ENCODE measurements at places on chromosomes 12 and 14.

DNA sequence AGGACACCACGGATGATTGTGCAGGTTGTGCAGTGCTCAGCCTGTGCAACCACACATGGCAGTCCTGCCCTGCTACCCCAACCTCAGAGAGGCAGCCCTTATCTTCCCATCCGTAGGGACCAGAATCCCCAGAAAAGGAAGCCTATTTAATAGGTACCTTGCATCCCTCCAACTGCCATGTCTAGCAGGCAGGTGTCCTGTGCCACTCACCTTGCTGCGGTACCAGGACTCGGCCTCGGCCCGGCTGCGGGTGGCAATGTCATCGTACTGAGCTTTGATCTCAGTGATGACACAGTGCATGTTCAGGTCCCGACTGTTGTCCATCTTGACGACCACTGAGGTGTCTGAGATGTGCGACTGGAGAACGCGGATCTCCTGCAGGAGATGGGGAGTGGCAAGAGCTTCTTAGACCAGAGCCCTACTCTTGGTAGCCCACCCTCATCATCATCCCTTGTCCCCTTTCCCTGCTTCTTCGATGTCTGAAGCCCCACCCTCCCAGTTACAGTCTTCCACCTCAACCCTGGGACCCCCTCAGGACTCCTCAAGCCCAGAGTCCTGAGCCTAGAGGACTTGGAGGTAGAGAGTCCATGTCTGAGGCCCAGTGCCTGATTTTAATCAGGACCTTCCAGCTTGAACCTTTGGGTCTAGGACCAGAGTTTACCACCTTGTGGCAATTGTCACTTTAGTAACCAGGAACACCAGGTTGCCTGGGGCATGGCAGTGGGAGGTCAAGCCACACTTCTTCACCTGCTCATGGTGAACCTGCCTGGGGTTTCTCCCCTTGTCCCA lies 20.5 kb downstream of the KRT7 start:
- peaks cover 48% of the 10 kb centered on the region for H3K36me3 ChIP-seq
- DNase-seq = no peak
- H3K27me3 ChIP-seq = peaks cover 22% of the 10 kb centered on the region
- H3K4me1 ChIP-seq = peaks cover 57% of the 10 kb centered on the region
- H3K27ac ChIP-seq = peak overlapping the region; percentile 67

DNA sequence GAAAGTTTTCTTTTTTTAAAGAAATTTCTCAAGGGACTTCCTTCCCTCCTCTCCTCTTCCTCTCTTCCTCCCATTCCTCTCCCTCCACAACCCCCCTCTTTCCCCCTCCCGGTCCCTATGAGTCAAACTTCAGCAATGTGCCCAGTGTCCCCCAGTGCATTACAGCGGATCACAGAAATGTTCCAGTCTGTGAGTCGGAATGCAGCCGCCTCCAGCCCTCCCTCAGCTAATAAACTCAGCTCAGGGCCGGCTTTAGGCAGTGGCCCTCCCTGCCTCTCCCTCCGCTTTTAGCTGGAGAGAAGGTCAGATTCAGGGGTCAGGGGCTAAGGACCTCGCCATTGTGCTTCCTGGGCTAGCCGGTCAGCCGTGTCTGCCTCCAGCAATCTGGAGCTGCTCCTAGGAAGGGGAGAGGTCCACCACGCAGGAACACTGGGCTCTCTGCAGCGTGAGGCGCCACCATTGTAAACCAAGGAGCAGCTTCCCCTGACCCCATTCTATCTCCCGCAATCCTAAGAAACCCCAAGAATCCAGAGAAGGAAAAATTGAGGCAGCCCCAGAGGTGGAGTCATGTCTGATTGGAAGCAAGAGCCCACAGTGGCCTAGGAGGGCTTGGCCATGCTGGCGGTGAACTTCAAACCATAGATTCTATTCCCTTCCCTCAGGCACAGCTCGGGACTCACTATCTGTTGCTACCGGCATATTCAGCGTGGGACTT lies 1.1 kb upstream of the HDAC7 start:
- H3K4me1 ChIP-seq = peaks cover 80% of the 10 kb centered on the region
- no peak for DNase-seq
- peak overlapping the region; percentile 96 for H3K4me3 ChIP-seq
- H3K27ac ChIP-seq = peak overlapping the region; percentile 98
- peaks cover 43% of the 10 kb centered on the region for H3K36me3 ChIP-seq

GRCh38 chr14:22850944-22851764 lies 14.8 kb downstream of the MMP14 start:
- H3K4me1 ChIP-seq = peaks cover 34% of the 10 kb centered on the region
- H3K4me3 ChIP-seq = no peak overlapping the region
- H3K27ac ChIP-seq = peak overlapping the region; percentile 58
- peak; percentile 18 for DNase-seq
- H3K27me3 ChIP-seq = peaks cover 7% of the 10 kb centered on the region

DNA sequence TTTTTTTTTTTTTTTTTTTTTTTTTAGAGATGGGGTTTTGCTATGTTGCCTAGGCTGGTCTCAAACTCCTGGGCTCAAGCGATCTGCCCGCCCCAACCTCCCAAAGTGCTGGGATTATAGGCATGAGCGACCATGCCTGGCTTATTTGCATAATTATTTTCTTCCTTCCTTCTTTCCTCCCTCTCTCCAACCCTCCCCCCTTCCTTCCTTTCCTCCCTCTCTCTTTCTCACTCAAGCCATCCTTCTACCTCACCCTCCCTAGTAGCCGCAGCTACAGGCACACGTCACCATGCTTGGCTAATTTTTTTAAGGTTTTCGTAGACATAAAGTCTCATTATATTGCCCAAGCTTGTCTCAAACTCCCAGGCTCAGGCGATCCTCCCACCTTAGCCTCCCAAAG lies 83.8 kb downstream of the PEBP1 start:
- H3K4me3 ChIP-seq = no peak overlapping the region
- H3K27ac ChIP-seq = no peak overlapping the region
- no peaks in the 10 kb centered on the region for H3K4me1 ChIP-seq
- H3K27me3 ChIP-seq = no peaks in the 10 kb centered on the region
- DNase-seq = no peak
- peaks cover 6% of the 10 kb centered on the region for H3K36me3 ChIP-seq

- H3K27ac ChIP-seq = no peak overlapping the region
- peaks cover 5% of the 10 kb centered on the region for H3K4me1 ChIP-seq
- H3K4me3 ChIP-seq = no peak overlapping the region
- DNase-seq = no peak
- no peaks in the 10 kb centered on the region for H3K36me3 ChIP-seq
Observed at GRCh38 chr14:100321473-100322137, 1.5 kb upstream of the SLC25A47 start.

GRCh38 chr12:54526812-54527630 lies 22.4 kb upstream of the PDE1B start:
- H3K4me3 ChIP-seq = no peak overlapping the region
- peaks cover 10% of the 10 kb centered on the region for H3K4me1 ChIP-seq
- no peak for DNase-seq
- H3K27me3 ChIP-seq = no peaks in the 10 kb centered on the region

GRCh38 chr12:41073633-41074472 lies 114.3 kb upstream of the PDZRN4 start:
- no peaks in the 10 kb centered on the region for H3K27me3 ChIP-seq
- no peak for DNase-seq
- no peaks in the 10 kb centered on the region for H3K4me1 ChIP-seq
- H3K27ac ChIP-seq = no peak overlapping the region
- no peaks in the 10 kb centered on the region for H3K36me3 ChIP-seq

DNA sequence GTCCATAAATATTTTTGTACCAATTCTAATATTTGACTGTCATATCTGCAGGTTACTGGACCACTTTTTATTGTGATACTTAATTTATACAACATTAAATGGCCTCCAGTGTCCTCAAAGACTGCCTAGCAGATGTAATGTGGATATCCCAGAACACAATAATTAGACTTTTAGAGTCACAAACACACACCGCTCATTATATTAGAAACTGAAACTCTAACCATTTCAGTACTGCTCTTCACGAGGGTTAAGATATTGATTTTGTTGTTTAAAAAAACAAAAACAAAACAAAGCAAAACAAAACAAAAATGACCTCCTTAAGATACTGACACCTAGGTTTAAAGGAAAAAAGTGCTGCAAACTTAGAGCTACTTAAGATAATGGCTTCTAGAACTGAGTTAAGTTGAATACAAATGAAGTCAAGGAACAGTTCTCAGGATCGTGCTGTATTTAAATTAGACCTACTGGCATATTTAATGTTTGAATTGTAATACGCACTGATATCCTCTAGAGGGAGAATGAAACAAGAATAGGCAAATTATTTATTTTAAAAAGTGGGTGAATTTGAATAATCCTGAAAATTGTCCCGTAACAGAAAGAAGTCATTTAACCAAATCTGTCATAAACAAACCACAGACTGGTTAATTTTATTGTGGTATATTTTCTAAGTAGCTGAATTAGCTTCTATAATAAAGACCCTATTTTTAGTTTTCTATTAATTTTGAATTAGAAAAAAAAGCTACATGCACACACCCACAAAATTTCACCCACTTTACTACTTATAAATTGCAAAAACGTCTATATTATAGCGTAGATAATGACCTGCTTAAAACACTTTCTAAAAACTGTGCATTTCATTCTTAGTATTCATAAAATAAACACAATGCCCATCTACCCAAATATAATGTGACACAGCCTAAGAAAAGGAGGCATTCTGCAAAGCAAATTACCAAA lies 395.2 kb upstream of the DCN start:
- DNase-seq = no peak
- no peaks in the 10 kb centered on the region for H3K36me3 ChIP-seq
- H3K4me3 ChIP-seq = peak overlapping the region; percentile 62
- H3K27me3 ChIP-seq = peaks cover 15% of the 10 kb centered on the region

GRCh38 chr12:11877102-11877826 lies 193.5 kb upstream of the BCL2L14 start:
- H3K27ac ChIP-seq = peak overlapping the region; percentile 78
- peaks cover 68% of the 10 kb centered on the region for H3K4me1 ChIP-seq
- peaks cover 54% of the 10 kb centered on the region for H3K36me3 ChIP-seq
- no peak for DNase-seq
- H3K27me3 ChIP-seq = no peaks in the 10 kb centered on the region

DNA sequence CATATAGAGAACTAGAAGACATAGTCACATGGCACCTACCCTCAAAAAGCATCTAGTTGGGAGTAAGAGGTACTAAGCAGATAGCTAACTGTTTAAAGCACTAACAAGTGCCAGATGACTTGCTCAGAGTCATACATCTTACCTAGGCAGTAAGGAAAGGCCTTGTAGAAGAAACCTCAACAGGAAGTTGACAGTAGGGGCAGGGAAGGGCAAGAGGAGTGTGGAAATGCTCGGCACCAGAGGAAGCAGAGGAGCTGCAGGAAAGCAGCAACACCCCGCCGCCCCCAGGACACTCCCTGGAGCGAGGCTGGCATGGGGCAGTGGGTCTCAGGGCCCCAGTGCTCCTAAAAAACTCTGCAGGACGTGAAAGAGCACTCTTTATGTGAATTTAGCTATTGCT lies 92.9 kb downstream of the PPP2R5C start:
- H3K4me3 ChIP-seq = peak overlapping the region; percentile 3
- no peak for DNase-seq
- peaks cover 19% of the 10 kb centered on the region for H3K36me3 ChIP-seq
- no peaks in the 10 kb centered on the region for H3K27me3 ChIP-seq

GRCh38 chr12:125018356-125018755 lies 24.9 kb downstream of the BRI3BP start:
- peak overlapping the region; percentile 48 for H3K27ac ChIP-seq
- no peak overlapping the region for H3K4me3 ChIP-seq
- H3K27me3 ChIP-seq = no peaks in the 10 kb centered on the region
